Stimulated activated CD4-positive, alpha-beta T cell treated with anti-CD3 and anti-CD28 coated beads, TNF-alpha, amount 100 ng/mL, for 1 hour (primary cell): ENCODE measurements at places on chromosomes 5 and 9.
A peak's percentile ranks its signal among the peaks of the same experiment; 100 is the strongest.

DNA sequence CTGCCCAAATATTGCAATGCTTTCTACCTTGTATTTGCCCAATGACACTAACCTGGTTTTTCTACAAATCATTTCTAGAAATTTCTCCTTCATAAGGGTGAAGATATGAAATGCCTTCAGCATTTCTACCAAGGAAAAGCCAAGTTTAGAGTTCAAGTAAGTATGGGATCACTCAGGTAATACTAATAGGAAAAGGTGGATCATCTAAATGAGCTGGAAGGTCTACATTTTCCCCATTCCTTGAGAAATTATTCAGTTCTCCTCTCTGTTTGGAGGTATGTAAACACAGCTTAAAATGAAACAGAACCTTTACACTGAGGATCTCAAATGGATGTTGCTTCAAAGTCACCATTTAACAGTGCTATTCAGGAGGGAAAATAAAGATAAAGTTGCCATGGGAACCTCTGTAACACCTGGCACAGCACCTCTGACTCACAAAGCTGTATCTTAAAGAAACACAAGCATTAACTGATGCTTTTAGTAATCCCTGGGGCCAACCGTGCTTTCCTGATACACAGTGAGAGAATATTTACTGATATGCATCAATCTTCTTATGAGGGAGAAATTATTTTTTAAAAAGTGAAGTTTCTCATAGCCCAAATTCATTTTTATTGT lies 161.3 kb downstream of the DRD1 start:
- DNase-seq = no peak

- no peak for DNase-seq
Measured at GRCh38 chr5:134503937-134504437, 21.5 kb upstream of the JADE2 start.

GRCh38 chr9:105296877-105297287 lies 52.4 kb downstream of the SLC44A1 start:
- no peak for DNase-seq

DNA sequence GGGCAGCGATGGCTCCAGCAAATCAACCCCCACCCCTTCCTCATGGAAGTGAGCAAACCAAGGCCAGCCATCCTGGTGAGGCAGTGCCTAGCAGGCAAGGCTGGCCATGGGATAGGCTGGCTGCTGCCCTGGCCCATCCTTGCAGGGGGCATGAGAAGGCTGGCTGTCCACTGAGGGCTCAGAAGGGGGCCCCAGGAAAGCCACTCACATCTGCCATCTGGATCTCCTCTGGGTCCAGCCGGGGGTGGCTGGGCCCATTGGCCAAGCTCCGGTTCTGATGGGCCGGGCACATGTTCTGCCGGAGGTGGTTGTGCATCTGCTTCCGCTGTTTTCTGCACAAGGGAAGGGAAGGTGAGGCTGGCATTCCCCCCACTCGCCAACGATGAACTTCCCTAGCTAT lies 57.1 kb downstream of the PSD2 start:
- DNase-seq = no peak

DNA sequence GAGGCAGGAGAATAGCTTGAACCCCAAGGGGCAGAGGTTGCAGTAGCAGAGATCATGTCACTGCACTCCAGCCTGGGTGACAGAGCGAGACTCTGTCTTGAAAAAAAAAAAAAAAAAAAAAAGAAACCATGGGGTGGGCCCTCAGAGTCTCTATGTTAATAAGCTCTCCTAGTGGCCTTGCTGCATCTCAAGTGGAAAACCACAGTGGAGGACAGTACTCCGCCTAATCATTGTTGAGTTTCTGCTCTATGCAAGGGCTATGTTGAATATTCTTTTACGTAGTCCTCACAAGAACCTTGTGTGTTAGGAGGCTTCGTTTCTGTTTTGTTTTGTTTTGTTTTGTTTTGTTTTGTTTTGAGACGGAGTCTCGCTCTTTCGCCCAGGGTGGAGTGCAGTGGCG lies 48.9 kb downstream of the TJP2 start:
- no peak for DNase-seq

GRCh38 chr5:73267766-73268435 lies 94.9 kb downstream of the TMEM174 start:
- no peak for DNase-seq

- DNase-seq = no peak
Measured at GRCh38 chr9:82680179-82680935, 382.6 kb downstream of the RASEF start.

DNA sequence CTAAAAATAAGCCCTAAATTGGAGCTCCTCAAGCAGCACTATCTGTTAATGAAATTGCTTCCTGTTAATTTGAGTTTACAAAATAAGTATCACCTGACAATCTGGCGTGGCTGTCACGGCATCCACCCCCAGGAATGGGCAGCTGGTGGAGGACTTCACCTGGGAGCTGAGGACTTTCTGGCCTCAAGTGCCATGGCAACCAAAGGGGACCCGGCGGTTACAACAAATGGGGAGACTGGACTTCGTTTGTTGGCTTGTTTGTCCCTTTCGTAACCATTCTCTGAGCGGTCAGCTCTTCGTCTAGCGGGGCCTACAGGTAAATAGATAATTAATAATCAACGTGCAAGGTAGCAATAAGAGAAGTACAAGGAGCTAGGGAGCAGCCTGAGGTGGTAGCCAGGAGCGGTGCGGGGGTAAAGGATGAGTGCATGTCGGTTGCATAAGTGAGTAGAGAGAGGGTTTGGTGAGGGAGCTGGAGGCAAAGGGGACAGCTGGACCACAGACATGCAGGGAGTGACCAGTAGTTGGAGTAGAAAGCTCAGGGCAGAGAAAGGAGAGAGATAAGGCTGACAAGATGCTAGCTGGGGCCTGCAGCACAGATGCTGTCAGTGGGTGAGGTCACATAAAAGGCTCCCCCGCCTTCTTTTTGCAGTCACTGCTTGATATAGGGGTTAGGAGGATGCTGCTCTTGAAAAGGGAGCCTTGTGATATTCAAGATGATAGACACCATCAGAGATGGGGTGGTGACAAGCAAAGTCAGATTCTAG lies 62.5 kb downstream of the HSPA4 start:
- no peak for DNase-seq

DNA sequence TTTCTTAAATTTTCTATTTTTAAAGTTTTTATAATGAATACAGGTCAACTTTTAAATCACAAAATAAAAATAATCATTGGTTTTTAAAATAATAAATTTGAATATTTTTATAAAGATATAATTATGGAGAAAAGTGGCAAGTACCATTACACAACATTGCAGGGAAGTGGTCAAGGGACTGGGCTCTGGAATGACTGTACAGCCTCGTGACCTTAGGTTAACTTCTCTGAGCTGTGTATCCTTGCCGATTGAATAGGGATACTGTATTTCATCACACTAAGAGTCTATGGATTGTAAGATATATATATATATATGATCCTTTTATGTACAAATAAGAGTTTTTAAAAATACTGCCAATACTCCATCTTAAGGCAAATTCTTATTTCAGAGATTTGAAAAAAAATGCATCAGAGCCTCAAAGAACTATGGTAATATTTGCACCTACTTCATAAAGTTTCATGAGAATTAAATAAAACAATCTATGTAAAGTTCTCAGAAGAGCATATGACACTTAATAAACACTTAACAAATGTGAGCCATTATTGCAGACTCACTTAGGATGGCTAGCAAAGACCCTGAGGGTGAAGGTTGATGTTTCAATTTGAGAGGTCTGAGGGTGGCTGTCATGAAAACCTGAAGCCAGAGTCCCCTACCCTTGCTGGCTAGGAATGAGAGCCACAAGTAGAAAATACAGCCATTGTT lies 136.5 kb downstream of the CCDC192 start:
- DNase-seq = no peak

DNA sequence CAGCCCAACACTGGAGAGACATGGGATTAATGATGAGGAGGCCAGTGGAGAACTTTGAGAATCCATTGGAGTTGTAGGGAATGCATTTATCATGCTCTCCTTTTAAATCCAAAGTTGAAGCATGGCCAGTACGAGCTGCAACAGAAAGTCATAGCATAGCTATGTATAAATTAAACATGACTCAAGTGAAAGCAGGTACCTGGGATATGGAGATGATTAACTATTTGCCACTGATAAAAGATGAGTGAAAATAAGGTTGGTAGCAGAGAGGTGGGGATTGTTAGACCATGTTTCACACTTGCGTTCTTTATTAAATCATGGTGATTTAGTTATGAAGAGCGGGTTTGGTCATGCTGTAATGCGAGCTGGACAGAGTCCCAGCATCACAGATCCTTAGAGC lies 189.6 kb downstream of the ARHGEF28 start:
- no peak for DNase-seq

DNA sequence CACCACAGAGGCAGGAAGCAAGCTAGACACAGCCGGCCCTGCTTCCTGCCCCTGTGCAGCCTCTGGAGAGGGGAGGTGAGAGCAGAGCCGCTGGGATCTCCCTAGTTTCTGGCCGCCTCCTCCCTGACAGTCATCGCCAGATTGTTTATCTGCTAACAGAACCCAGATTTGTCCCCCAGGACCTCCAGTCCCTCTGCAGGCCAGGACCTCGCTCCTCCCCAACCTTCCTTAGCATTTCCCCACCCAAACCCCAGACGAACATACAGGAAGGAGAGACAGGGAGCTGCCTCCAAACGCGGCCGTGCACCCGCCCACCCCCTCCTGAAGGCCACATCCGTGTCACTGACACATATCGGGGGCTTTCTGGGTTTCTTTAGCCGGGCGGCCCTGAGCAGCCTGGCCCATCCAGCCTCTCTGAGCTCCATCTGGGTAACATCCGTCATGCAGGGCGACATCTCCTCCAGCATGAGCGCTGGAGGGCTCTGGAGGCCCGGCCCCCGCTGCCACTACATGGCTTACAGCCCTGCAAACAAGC lies 47.5 kb downstream of the DBH start:
- peak; percentile 37 for DNase-seq

GRCh38 chr5:6730407-6730806 lies 17.2 kb downstream of the TENT4A start:
- no peak for DNase-seq

GRCh38 chr9:135570456-135570855 lies 8.9 kb downstream of the PAEP start:
- no peak for DNase-seq

DNA sequence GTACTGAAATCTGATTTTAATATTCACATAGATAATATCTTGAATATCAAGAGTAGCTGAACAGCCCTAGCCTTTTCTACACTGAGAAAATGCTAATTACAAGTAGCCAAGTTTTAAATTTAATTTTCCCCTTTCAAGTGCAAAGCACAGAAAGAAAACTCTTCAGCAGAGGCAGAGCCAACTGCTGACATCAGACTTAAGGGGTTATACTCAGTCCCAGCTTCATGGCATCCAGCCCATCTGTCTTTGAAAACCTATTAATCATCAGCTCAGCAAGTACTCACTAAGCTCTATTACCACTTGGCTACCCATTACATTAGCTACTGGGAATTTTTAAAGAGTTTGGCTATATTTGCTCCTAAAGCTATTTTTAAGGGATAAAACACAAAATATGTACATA lies 220.5 kb downstream of the SLC12A2 start:
- DNase-seq = no peak

- no peak for DNase-seq
Measured at GRCh38 chr9:16386007-16386826, 484.3 kb downstream of the BNC2 start.

- no peak for DNase-seq
Measured at GRCh38 chr9:108041551-108041950, 552.0 kb upstream of the KLF4 start.

- no peak for DNase-seq
Measured at GRCh38 chr5:1052641-1053390, 44.2 kb downstream of the NKD2 start.

DNA sequence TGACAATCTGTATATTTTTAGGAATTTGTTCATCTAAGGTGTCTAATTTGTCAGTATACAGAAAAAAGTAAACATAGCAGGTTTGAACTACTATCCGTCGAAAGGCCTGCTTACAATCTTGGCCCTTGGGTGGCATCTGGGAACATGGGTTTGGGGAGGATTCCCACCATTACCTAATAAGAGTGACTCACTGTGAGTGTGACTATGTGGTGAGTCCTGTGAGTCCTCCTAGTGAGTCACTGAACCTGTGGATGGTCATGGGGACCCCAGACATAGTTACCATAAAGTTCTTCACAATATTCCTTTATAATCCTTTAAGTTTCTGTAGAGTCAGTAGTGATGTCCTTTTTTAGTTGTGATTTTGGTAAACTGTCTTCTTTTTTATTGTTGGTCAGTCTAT lies 37.0 kb downstream of the RNF130 start:
- DNase-seq = no peak

GRCh38 chr9:93574900-93575795 lies 1.2 kb upstream of the PHF2 start:
- DNase-seq = no peak

GRCh38 chr9:102135768-102136167 lies 397.3 kb upstream of the GRIN3A start:
- DNase-seq = no peak

GRCh38 chr5:41869151-41869723 lies 988 bp downstream of the OXCT1 start:
- DNase-seq = peak; percentile 9

DNA sequence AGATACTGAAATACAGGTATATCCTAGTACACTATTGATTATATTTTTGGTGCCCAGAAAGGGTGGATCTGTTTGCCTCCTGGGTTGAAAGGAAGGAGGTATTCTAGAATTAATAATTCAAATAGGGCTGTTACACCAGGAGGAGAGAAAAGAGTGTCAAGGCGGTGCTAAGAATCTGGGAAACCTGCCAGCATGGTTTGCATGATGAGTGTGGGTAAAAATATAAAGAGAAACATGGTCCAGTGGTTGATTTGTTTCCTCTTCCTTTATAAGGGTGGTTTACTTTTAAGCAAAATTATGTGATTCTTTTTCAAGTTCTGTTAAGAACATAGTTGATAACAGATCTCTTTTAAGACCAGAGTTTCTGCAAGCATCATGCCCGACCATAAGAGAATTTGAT lies 69.4 kb upstream of the NFIB start:
- DNase-seq = no peak

DNA sequence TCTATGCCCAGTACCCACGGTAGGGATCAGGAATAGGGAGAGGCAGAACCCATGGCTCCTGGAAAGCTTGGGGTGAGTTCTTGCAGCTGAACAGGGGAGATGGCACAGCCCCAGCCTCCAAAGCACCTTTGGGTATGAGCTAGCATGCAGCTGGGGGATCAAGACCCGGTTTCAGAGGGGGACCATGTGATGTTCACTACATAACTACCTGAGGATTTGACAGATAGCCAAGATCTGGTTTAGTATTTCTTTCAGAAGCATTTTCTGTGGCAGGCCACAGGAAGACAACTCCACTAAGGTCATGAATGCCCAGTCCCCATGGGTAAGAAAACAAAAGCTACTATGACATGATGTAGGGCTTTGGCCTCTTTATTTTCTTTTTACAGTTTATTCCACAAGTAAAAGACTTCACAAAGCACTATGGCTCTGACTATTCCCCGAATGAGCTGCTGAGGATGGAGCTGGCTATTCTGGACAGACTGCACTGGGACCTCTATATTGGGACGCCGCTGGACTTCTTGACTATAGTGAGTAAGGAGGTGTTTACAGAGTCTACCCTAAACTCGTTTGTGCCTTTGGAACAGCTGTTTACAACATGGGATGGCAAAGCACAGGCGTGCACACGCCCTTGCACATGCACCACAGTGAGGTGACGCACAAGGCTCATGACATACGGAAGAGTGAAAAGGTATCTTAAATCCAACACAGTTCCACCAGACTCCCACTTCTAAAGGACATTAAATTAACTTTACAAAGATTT lies 3.4 kb downstream of the CCNI2 start:
- no peak for DNase-seq
